Stimulated activated CD8-positive, alpha-beta memory T cell treated with anti-CD3 and anti-CD28 coated beads, Interleukin-2, amount 100 ng/mL, for 1 hour (primary cell): ENCODE measurements at places on chromosomes 1 and 21.

GRCh38 chr1:82830690-82831380 lies 1030.1 kb downstream of the ADGRL2 start:
- DNase-seq = no peak

DNA sequence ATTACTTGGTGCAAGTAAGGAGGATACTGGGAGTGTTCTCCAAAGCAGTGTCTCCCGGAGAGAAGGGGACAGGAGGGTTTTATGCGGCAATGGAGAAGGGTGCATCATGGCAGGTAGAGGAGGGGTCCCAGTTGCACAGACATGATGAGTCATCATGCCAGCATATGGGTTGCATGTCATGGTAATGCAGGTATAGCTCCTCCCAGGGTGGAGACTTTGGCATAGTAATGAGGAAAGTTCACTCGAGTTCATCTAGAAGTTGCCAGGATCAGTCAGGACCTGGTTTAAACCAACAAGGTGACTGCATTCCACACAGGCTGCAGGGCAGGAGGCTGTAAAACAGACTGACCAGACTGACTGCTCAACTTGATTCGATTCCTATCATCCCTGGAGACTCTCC lies 355.7 kb upstream of the DUSP10 start:
- no peak for DNase-seq

DNA sequence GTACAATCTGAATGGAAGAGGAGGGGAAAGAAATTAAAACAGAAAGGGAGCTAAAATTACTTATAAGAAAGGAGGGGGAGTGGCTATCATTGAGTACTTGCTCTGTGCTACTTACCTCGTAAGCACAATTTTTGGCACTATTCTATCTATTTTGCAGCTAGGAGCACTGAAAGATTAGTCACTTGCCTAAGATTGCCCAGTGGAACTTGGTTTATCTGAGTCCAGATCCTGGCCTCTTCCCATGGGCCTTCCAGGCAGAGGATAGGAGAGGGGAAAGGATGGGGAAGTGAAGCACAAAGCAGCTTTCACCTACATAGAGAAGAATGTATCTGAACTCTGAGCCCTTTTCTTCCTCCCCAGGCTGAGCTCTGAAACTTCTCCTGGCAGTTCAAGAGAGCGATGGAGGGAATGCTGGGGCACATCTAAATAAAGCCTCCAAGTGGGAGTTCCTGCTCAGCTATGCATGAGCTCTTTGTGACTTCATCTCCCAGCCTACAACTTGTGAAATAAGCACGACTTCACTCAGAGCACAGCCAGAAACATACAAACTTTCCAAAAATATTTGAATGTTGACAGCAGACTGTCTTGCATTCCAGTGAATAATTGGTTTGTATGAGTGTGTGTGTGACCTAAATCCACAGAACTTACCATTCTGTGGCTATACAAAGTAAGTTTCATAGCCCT lies 29.4 kb downstream of the HMGB4 start:
- DNase-seq = no peak

- DNase-seq = no peak
These were observed 25.7 kb upstream of the ERICH3 start for GRCh38 chr1:74699331-74699730.

DNA sequence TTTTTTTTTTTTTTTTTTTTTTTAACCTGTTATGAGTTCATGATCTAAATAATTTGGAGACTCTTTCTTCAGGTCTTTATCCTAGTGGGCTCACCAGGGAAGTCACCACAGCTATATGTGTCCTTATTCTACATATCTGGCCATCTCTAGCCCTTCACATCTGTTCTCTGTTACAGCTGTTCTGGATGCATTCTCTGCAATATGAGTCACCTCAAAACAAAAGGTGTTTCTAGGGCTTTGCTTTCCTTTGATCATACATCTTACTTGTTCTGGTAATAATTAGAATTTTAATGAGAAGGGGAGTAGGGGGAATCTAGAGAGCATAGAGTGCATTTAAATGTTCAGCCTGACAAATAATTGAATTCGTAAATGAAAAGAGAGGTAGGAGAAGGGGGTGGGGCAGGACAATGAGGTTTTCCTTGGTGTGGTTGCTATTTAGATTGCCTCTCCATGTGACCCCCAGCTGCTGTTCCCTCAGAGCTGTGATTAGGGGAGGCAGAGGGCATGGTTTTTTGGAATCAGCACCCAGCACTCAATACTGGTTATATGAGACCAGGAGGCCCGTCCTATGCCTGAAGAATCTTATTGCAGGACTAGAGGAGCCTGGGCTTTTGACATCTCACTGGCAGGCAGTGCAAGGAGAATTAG lies 8.0 kb downstream of the SYT6 start:
- no peak for DNase-seq

DNA sequence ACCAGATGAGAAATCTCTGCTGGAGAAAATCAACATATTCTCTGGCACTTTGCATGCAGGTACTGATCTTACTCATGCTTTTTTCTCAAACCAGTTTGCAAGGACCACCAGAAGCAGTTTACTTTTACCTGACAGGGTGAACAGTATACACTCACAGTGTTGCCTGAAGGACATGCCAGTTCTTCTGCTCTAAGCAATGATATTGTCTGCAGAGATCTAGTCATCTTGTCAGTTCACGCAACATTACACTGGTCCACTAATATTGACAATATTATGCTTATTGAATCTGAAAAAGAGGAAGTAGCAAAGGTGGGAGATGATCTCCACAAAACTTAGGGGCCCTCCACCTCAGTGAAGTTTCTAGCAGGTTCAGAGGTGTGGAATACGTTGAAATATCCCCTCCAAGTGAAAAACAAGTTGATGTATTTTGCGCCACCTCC lies 3.8 kb upstream of the S100B start:
- no peak for DNase-seq

DNA sequence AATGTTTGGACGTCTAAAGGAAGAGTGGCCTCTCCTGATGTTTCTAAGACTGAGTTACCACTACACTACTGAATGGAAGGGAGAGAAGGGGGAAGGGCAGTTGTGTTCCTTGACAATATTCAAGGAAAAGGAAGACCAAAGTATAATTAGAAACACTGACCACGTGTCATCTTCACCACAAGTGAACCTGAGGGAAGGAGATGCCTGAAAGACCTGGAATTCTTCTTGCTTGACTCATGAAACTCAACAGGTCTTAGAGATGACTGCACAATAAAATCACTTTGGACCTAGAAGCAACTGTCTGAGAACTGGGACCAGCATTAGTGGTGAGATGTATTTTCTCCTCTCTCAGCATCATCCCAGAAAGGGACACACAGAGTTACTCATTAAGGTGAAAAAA lies 56.7 kb downstream of the PTPN14 start:
- DNase-seq = no peak

GRCh38 chr1:98702976-98703375 lies 41.5 kb downstream of the SNX7 start:
- no peak for DNase-seq

GRCh38 chr1:202145068-202145743 lies 669 bp upstream of the ARL8A start:
- DNase-seq = no peak

- DNase-seq = no peak
These were observed 2.6 kb downstream of the ALPL start for GRCh38 chr1:21511579-21512522.

- DNase-seq = no peak
These were observed 35.7 kb downstream of the ZSCAN20 start for GRCh38 chr1:33508151-33508550.

GRCh38 chr1:203475012-203475981 lies at the start of gene PRELP:
Gene PRELP, plus strand, starts transcription at chr1:203475806. Its CDS starts 7,379 bp downstream, at chr1:203483185.
- DNase-seq = no peak

DNA sequence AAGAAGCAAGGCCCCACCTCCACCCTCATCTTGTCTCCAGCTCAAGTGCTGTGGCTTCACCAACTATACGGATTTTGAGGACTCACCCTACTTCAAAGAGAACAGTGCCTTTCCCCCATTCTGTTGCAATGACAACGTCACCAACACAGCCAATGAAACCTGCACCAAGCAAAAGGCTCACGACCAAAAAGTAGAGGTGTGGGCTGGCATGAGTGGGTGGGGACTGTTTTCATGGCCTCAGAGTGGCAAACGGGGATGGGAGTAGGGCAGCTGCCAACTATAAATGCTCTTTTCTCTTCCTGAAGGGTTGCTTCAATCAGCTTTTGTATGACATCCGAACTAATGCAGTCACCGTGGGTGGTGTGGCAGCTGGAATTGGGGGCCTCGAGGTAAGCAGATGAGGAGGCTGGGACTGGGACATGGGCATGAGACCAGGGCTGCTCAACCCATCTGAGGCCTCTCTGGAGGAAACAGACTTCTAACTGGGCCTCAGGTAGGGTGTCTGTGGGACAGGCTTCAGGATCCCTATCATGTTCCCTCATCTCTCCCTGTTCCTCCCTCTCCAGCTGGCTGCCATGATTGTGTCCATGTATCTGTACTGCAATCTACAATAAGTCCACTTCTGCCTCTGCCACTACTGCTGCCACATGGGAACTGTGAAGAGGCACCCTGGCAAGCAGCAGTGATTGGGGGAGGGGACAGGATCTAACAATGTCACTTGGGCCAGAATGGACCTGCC lies 8.8 kb upstream of the P3R3URF start:
- DNase-seq = no peak

GRCh38 chr1:30471307-30471706 lies 252.1 kb downstream of the MATN1 start:
- no peak for DNase-seq

DNA sequence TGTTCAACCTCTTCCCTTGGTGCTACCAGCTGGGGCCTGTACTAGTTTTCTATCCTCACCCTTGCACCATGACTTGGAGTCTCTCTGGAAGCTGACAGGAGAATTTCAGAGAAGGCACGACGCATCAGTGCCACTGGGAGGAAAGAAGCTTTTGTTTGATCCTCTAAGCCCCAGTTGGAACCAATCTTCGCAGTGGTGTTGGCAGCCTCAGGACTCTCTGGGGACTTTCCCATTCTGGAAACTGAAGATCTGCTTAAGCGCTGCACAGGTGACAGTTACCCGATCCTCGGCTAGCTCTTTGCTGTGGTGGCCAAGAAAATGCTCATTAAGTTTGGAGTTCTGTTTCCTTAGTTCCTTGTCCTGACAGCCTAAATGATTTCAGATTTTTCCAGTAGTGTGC lies 222.3 kb downstream of the RHOU start:
- no peak for DNase-seq

DNA sequence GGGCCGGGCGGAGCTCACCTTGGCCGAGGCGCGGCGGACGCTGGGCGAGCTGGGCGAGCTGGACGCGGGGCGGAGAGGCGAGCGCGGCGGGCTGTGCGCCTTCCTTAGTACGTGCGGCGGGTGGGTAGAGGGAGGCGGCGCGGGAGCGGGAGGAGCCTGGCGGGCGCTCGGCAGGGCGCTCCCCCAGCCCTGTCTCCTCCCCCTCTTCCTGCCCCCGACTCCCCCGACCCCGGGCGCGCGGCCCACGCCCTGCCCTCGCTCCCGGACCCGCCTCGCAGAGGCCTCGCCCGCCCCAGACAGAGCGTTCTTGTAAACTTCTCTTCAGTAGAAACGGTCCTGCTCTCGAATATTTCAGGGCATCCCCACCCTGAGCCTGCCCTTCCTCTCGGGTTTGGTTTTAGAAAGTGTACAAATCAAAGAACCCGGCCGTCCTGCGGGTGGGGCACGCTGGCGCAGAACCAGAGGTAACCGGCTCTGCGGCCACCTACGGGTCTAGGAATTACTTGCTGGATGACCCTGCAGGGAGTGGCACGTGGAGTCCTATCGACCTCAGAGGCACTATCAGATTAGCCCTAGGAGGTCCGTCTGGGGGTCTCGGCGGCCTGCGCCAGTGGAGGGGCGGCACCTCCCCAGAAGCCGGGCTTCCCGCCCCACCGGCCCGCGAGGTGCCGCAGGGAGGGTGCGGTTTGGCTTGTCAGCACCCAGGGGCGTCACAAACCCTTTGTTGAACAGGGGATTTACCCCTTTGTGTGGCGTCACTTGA lies at the start of gene S100A10:
TSS of gene S100A10 (minus strand) at position 126 of the 763 bp plus-strand sequence. CDS start 7,629 bp downstream, outside the sequence.
- peak; percentile 68 for DNase-seq

DNA sequence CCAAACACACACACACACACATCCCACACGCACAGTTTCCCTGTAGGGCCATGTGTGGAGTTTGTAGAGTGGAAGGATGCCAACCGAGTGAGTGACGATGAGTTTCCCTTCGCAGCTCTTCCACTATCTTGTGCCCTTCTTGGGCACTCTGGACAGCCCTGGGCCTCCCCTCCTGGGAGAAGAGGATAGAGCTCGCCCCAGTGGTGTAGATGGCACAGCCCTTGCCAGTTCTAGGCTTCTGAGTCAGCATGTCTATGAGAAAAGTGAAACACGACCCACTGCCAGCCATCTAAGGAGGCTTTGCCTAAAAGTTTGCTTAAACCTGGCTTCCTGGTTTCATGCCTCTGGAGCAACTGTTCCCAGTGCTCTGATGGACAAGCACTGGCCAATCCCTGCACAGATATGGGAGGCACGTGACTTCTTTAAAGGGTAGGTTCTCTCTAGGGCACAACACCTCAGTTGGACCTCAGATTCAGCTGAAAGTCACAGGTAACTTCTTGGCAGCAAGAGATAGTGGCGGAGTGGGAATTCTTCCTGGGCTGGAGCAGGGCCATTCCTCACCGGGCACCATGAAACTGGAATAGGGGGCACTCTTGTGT lies 195.9 kb upstream of the GALNT2 start:
- no peak for DNase-seq

DNA sequence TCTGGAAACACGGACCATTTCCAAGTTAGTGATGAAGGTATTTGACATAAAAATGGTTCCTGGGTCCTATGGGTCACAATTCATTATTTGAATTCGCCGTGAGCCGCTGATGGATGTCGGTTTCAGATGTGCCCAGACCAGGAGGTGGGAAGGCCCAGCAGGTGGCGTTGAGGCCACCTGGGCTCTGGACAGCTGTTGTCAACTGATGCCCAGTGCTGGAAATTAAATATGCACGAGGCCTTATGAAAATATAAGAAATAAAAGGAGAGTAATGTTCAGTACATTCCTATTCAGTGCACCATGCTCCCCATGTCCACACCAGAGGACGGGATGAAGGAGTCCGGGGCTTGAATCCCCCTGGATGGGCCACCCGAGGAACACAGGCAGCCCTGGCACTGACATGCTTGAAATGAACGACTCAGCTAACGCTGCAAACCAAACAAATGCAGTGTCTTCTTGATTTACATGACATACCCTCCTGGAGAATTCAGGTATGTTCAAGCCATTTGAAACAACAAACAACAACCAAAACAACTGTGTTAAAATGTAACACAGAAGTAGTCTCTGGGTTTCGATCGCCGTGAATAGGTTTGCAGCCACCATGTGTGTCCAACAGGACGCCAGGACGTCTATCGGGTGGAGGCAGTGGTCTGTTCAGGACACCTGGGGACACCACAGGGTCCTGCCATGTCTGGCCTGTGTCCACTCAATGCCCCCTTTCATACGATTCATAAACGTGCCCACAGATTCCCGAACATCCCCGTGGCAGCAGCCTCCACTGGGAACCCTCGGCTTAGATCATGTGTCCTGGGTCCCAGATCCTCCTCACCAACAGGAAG lies 6.1 kb downstream of the TFF3 start:
- no peak for DNase-seq

GRCh38 chr1:177490036-177490639 lies 319.4 kb downstream of the BRINP2 start:
- no peak for DNase-seq
